Uterus (tissue), 4 donors: ENCODE measurements at places on chromosomes 7 and 10. TPM values are rescaled to one million over a fixed set of nuclear protein-coding genes. Genes with fewer than 3 reads are reported as not detected.

The ZNF804B gene
- not detected for total RNA-seq

GRCh38 chr10:77531441-77532001, 106.1 kb downstream of the KCNMA1 start:
- H3K4me1 ChIP-seq = peaks cover 3% of the 10 kb centered on the region
- no peak overlapping the region for H3K4me3 ChIP-seq
- no peaks in the 10 kb centered on the region for H3K27me3 ChIP-seq
- peak overlapping the region; percentile 6 for H3K27ac ChIP-seq
- no peaks in the 10 kb centered on the region for H3K36me3 ChIP-seq
- no peak for DNase-seq

DNA sequence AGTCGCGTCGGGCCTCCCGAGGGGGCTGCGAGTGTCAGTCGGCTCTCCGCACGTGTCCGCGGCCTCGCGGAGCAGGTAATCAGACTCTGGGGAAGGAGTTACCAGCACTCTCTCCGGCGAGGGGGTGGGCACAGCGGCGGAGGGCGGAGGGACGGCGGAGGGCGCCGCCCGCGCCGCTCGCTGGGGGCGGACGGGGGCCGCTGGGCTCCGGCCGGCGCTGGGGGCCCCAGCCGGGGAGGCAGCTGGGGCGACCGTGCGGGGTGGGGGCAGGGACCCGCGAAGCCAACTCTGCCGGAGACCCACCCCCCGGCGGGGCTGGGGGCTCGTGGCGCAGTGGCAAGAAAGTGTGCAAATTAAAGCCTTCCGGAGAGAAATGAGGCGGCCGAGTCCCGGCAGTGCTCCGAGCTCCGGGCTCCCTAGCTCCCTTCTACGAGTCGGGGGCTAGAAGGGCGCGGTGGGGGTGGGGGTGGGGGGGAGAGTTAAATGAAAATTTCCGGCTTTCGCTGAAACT, at the start of gene CDK6:
TSS of gene CDK6 (minus strand) at position 85 of the 511 bp plus-strand sequence. CDS start 3,250 bp downstream, outside the sequence.
- H3K4me3 ChIP-seq = peak within 1 kb of the TSS; percentile 52
- peak; percentile 41 for DNase-seq
- H3K4me1 ChIP-seq = peaks cover 8% of the 10 kb centered on the region
- H3K27me3 ChIP-seq = no peaks in the 10 kb centered on the region
- peak within 1 kb of the TSS; percentile 84 for H3K27ac ChIP-seq
- no peaks in the 10 kb centered on the region for H3K36me3 ChIP-seq

The CNNM1 gene
- 1.5 TPM for total RNA-seq

The THAP5 gene
- 40.5 TPM for total RNA-seq

DNA sequence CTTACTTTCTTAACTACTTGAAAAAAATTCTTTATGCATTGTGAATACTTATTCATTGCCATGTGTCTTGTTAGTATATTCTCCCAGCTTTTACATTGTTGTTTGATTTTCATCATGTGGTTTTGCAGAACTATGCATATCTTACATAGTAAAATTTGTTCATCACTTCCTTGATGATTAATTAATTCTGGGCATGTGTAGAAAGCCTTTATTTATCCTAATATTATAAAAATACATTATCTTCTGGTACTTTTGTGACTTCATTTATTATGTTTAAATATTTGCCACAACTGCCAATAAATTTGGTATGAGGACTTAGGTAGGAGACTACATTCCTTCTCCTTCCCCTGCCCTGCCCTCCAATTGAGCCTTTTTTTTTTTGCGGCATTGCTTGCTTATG, 166.0 kb upstream of the ZNF32 start:
- H3K27ac ChIP-seq = no peak overlapping the region
- H3K36me3 ChIP-seq = no peaks in the 10 kb centered on the region
- H3K4me1 ChIP-seq = no peaks in the 10 kb centered on the region
- no peaks in the 10 kb centered on the region for H3K27me3 ChIP-seq
- DNase-seq = no peak
- H3K4me3 ChIP-seq = no peak overlapping the region

DNA sequence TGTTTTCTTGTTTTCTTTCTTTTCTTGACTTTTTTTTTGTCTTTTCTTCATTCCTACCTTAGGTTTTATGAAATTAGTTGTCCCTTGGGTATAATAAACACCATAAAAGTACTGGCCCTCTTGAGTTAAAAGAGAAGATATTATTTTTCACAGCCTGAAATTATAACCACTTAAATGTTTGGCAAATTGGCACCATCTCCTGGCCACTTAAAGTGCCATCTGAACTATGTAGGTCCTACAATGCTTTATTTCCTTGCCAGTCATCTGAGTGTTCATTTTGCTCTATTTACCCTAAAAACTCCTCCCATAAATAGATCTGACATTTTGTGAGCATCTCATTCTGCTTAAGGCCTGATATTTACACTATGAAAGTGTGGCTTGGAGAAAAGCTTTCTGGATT, 98.9 kb upstream of the PRKCQ start:
- H3K27me3 ChIP-seq = no peaks in the 10 kb centered on the region
- H3K27ac ChIP-seq = no peak overlapping the region
- no peaks in the 10 kb centered on the region for H3K4me1 ChIP-seq

GRCh38 chr7:142329062-142329790, 71.4 kb upstream of the PRSS58 start:
- no peak overlapping the region for H3K27ac ChIP-seq
- no peaks in the 10 kb centered on the region for H3K36me3 ChIP-seq
- DNase-seq = no peak

The RADIL gene
- total RNA-seq = 10.1 TPM

DNA sequence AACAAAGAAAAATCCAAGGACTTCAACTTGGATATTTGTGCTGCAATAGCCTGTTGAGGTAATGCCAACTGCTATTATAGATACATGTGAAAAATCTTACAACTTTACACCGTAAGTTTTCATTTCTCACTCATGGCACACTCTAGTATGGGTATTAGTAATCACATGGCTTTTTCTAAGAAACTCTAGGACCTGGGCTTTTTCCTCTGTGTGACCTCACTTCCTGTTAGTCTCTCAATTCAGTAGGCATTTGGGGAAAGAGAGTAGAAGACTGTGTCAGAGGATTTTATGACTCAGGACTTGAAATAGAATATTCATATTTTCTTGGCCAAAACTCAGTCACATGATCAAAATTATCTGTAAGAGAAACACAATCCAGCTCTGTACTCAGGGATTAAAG, 1049.9 kb downstream of the REEP3 start:
- no peaks in the 10 kb centered on the region for H3K27me3 ChIP-seq
- H3K27ac ChIP-seq = no peak overlapping the region
- H3K4me1 ChIP-seq = no peaks in the 10 kb centered on the region
- H3K4me3 ChIP-seq = no peak overlapping the region

The GGCT gene
- 15.9 TPM for total RNA-seq

DNA sequence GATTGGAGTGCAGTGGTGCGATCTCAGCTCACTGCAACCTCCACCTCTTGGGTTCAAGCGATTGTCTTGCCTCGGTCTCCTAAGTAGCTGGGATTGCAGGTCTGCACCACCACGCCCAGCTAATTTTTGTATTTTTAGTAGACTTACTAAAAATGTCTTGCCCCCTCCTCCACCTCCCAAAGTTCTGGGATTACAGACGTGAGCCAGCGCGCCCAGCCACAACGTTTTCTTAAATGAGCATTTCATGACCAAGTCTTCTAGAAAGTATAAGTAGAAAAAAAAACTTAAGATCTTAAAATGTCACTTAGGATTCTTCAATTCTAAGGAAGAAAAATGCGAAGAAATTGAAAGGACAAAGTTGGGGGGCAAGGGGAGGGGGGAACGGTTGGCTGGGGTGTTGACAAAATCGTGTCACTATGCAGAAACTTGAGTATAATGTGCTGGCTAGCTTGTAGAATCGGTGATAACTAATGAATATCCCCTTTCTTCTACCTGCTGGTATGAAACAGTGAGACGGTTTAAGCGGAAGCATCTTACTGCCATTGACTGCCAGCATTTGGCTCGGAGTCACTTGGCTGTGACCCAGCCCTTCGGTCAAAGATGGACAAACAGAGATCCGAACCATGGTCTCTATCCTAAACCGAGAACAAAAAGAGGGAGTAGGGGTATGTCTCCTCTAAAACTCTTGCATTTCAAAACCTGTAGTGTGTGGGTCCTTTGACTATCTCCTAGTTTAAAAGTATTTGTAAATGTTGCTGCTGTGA, 12.7 kb downstream of the FBH1 start:
- no peak for DNase-seq
- no peaks in the 10 kb centered on the region for H3K4me1 ChIP-seq
- no peak overlapping the region for H3K27ac ChIP-seq
- no peaks in the 10 kb centered on the region for H3K27me3 ChIP-seq
- H3K4me3 ChIP-seq = no peak overlapping the region
- no peaks in the 10 kb centered on the region for H3K36me3 ChIP-seq
